ENCODE measurements at places on chromosomes 2 and 18. TPM values are rescaled to one million over a fixed set of nuclear protein-coding genes. Genes with fewer than 3 reads are reported as not detected.

The KRTCAP3 gene
- total RNA-seq: 3.1 TPM

The KCNS3 gene
- total RNA-seq: 1.8 TPM

The CNGA3 gene
- total RNA-seq: 3.9 TPM

The BOLL gene
- total RNA-seq: 0.18 TPM

The ZNF804A gene
- total RNA-seq: 5.0 TPM

The ATL2 gene
- 35.6 TPM for total RNA-seq

The ASPRV1 gene
- 2.6 TPM for total RNA-seq

The KCNK3 gene
- 0.62 TPM for total RNA-seq

The MEP1B gene
- 0.16 TPM for total RNA-seq

The AQP12B gene
- 0.21 TPM for total RNA-seq

DNA sequence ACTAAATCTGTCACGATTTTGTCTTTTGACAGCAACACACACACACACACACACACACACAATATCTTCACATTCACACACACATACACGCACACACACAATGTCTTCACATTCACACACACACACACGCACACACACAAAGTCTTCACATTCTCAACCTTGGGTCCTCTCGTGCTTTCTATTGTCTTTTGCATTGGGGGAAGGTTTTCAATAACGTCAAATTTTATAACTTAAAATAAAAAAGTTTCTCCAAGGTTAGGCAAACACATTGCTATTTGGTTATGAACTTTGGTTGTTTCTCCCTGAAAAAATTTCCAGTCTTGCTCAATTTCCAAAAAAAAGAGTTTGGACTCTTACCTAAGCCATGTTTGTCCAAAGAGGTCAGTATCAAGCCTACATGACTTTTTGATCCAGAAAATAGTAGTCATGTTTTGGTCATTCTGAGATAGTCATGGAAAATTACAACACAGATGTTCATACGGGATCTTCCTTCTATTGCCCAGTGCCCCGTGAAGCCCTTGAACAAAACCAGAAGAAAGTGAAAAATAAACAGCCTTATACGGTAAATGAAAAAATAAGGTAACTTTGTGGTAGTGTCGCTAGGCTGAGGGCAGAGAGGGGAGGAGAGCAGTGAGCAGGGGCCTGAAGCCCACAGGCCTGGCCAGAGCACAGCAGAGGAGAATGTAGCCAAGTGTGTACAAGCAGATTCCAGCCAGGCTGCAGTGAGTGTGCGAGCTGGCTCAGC lies 542.8 kb upstream of the ID2 start:
- no peak for ATAC-seq

- no peak for ATAC-seq
Observed at GRCh38 chr2:27737676-27738348, 33.7 kb upstream of the MRPL33 start.

GRCh38 chr2:54347622-54348021 lies 91.6 kb upstream of the TSPYL6 start:
- no peak for ATAC-seq

GRCh38 chr2:160884056-160884455 lies 276.2 kb upstream of the TANK start:
- ATAC-seq: no peak

DNA sequence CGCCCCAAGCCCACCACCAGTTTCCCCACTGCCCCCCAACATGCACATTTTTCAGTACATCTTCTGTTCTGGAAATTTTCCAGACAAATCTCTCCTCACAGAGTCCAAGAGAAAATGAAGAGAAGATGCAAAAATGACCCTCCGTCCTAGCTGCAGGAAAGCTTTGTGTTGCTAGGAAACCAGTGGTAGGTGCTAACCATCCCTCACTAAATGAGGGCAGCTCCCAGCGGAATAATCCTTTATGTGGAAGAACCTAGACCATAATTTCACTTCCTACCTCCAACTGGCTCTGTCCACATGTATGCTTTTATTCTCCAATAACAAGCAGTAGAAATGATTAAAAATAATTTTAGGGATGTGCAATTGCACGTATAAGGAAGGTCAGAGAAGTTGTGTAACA lies 311.9 kb upstream of the EPHA4 start:
- ATAC-seq: peak; percentile 65

DNA sequence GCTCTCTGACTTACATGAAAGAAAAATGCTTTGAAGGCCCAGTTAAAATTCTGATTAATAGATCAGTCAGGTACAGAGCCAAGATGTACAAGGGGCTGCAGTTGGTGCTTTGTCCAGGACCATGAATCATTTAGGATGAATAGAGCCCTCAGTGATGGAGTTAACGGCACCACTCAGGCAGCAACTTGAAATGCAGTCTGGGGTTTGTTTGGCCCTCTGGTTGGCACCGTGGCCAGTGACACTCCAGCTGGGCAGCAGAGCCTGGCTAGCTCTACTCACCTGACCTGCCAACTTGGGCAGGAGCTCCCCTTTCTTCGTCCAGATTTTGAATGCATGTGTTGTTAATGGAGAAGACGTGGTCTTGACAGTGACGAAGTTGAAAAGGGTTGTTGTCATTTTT lies 493.0 kb upstream of the ACVR2A start:
- ATAC-seq: peak; percentile 12

- no peak for ATAC-seq
Observed at GRCh38 chr18:78659748-78660147, 319.9 kb upstream of the SALL3 start.

DNA sequence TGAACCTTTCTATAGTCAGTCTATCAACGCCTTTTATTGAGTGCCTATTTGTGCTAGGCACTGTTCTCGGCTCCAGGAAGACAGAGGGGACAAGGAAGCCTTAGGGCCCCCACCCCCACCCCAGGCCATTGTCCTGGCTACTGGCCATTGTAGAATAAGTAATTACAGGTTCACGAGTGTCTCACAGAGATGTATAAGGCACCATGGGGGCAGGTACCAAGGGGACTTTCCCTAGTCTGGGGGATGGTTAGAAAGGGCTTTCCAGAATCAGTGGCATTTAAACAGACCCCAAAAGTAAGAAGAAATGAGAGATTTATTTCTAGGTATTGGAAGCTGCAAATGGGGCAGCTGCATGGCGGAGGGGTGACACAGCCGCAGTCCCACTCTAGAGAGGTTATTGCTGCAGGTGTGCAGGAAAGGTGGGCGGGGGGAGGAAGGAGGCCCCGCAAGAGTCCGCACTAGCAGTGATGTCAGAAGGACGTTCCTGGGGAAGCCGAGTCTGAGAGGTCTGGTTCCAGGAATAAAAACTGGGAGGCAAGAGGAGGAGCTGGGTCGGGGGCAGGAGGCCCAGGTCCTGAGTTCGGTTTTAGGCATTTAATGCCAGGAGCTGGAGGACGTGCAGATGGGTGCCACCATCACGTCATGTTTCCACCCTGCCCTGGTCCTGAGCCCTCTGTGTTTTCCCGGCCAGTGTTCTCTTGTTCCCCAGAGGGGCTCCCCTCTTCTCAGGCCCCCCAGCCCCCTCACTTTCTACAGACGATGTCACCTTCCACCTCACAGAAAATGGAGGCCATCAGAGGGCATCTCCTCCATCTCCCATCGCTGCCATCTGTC lies 30.5 kb downstream of the FOSL2 start:
- no peak for ATAC-seq

DNA sequence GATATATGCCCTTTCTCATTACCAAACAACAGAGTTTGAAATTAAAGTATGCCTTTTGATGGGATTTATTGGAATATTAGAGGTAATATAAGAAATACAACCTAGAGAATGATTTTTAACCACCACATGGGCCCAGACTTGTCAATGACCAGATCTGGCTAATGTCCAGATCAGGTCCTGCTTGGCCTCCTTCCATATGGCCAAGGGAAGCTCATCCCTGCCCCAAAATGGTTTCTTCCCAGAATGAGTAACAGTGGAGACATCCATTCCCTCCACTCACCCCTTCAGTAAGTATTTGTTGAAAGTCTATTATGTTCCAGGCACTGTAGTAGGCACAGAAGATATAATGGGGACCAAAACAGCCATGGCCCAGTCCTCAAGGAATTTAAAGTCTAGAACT lies 54.9 kb downstream of the ANTXR1 start:
- no peak for ATAC-seq

DNA sequence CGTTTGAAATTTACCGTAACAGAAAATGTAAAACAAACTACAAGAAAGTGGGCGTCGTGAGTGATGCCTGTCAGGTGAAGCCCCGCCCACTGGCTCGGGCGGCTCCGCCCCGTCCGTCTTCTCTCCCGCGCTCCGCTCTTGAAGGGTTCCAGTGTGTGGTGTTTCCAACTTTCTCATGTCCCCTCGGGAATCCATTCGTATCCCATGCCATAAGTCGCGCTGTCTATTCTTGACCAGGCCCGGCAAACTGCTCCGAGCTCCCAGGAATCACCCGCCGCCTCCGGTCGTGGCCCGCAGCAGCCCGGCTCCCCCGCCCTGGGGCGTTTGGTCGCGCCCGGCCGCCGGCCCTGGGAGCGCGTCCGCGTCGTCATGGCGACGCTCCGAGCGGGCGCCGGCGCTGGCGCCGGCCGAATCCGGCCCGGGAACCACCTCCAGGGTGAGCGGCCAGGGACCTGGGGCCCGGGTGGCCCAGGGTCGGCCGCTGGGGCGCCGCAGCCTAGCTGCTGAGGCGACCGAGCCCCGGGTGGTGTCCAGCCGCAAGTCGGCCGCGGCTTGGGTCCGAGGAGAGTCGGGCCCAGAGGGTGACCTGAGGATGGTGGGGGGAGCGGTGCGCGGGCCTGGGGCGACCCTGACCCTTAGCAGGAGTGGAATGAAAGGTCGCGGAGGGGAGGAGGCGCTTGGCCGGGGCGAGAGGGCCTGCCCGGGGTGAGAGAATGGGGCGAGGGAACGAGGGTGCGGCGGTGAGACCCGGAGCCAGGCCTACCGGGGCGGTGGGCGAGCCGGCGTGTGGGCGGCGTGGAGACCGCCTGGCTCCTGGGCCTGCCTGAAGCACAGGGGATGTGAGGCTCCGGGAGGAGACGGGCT lies at the start of gene CFAP221:
Gene CFAP221 (plus strand): TSS at position 375 of the 864 bp plus-strand sequence. CDS start 1,683 bp downstream, outside the sequence.
- peak; percentile 97 for ATAC-seq

- no peak for ATAC-seq
Observed at GRCh38 chr18:61963705-61964104, 70.9 kb upstream of the RNF152 start.

DNA sequence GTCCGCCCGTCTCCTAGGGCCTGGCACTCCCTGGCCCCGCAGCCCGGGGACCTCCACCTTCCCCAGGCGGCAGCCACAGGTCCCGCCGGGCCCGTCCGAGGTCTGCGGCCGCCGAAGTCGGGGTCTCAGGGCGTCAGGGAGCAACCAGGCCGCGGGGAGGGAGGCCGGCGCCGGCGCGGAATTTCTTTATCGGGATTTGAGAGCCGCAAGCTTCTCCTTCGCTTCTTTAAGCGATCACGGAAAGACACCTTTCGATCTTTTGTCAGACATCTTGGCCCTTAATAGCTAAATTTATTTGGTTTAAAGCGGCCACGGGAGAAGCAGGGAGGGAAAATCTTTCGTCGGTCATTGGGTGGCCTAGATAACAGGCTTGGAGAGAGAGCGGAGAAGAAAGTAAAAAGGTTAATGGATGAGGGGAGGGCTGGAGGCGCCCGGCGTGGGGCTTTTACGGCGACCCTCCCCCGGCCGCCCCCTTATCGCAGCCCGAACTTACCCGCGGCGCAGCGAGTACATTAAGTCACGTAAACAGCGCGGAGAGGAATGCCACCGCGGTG lies 4.3 kb upstream of the GATA6 start:
- ATAC-seq: no peak

DNA sequence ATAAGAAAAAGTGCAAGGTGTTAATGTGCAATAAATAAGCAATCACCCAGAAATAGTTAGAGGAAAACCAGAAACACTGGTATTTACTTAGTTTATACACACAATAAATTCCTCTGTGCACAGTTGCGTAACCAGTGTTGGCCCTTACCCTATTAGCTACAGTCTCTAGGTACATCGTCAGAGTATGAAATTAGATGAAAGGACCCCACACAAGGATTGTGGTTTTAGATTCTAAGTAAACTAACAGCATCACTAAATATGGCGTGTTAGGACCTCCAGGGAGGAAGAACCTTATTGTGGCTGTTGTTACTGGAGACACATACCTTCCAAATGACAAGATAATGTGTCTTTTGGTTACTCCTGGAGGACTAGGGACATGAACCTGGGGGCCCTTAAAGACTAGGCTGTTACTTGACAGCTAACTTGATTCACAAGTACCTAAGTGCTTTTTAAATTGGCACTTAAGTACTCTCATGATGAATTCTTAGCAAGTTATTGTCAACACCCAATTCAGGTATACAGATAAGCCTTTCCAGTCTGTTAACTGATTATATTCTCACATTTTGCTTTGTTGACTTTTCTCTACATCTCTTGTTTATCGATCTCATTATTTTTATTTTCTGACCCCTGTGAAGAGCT lies 115.3 kb downstream of the FEZ2 start:
- ATAC-seq: no peak

GRCh38 chr2:232480201-232481190 lies 7.1 kb downstream of the ECEL1 start:
- no peak for ATAC-seq

DNA sequence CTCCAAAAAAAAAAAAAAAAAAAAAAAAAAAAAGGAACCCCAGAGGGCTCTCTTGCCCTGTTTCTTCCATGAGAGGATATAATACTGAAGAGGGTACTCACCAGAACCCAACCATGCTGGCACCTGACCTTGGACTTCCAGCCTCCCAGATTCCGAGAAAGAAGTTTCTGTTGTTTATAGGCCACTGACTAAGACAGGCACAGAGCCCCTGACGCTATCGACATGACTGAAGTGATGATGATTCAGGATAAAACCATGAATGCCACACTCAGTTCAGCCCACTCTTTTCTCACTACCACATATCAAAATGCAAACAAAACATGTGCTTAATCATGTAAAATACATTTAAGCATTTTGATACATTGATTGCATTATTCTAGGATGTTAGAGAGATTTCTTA lies 66.1 kb upstream of the CDCA7 start:
- ATAC-seq: no peak
